ENCODE measurements at places on chromosomes 7 and 10.

DNA sequence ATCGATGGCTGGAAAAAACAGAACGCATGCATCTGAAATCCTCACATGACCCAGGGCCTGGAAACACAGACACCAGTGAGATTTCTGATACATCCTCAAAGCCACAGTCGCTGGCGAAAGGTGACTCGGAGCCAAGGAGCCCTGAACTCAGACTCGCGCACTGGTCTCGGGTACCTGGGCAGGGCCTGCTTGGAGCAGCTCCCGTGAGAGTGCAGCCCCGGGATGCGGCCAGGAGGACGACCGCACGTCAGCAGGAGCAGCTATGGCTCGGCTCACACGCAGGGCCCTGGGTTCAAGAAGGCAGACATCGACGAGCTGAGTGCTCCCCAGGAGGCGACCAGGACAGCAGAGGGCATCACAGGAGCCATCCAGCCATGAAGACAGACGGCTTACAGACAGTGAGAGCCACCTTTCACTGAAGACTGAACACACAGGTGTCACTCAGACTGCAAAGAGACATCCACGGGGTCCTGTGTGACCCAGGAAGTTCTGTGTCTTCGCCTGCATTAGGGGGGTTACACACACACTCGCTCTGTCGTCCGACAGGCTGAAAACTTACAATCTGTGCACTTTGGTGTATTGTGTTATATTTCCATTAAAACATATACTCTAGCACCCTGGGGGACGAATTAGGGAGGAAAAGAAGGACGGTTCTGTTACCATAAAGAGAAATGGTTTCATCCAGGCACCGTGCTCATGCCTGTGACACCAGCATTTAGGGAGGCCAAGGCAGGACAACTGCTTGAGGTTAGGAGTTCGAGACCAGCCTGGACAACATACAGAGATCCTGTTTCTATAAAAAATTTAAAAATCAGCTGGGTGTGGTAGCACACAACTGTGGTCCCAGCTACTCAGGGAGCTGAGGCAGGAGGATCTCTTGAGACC, 227.7 kb downstream of the MAD1L1 start:
- no peak for DNase-seq

DNA sequence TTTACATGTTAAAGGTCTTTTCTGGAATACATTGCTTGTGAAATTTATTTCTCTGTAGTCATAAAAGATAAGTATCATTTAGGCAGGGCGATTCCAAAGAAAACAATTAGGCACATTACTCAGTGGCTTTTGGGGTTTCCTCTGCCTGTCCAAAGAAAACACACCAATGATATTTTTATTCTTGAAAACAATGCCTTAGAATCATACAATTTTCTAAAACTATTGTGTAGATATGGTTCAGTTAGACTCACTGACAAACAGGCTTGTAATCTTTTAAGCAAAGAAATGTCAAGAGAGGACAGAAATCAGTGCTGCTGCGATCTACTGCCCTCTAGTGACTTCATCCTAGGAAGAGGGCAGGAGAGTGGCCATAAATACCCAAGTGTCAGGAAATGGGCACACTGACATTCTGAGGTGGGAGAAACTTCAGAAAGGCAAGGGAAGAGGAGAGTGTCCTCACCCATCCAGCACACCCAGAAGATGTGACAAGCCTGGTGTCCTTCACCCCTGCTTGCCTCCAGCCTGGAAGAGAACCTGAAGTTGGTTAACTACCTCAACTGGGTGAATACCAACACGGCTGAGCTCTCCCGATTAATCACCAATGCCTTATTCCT, 120.5 kb downstream of the GALNT11 start:
- DNase-seq: peak; percentile 21

- DNase-seq: no peak
Observed at GRCh38 chr7:21318916-21319270, 109.0 kb upstream of the SP4 start.

DNA sequence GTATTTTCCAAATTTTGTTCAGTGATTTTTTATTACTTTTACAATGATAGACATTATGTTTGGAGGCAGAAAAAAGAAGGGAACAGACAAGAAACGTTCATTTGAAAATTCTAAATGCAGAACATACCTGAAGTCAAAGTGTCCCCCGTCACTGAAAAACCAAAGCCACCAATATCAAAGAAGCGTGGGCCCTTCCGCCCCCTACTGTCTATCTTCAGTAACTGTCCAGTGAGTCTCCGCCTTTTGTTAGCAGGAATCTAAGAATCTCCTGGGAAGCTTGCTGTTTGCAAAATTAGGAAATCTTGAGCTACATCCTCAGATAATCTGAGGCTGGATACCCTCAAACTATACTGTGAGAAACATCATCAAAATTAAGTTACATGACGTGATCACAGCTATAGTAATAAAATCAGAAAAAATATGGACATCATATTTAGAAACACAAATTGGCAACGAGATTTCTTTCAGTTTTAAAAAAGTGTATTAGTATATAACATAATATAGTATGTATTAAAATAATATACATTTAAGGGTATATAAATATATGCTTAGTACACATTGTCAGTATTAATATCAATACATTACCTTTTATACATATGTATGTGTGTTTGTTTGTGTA, 169.3 kb upstream of the AKR1E2 start:
- peak; percentile 35 for DNase-seq

DNA sequence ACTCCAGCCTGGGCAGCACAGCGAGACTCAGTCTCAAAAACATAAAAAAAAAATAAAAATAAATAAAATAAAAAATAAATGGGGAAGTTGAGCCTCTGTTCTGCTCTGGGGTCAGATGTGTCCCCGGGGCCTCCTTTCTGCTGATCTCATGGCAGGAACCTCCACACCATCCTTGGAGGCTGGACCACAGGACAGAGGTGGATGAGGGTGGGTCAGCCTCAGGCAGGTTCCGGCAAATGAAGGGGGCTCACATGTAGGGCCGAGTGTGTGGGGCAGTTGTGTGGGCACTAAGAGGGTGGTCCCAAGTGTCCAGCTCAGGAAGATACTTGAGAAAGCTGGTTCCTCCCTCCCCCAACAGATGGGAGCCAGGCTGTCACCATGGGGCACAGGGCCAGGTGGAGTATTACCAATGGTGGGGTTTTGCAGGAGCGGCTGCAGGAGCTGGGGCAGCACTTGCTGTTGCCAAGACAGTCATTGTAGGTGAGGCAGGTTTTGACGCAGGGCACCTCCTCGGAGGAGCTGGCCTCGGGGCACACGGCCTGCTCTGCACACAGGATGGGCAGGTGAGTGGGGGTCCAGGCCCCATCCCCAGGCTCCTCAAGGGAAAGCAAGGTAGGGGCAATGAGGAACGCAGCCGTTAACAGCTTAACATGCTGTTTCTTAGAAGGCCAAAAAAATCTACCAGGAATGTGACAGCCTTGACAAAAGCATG, 13.9 kb upstream of the TBRG4 start:
- no peak for DNase-seq

All from immature natural killer cell (primary cell).